ENCODE measurements at places on chromosomes 13 and 19.

GRCh38 chr19:12703046-12703445, 6.6 kb upstream of the FBXW9 start:
- no peak for DNase-seq

GRCh38 chr13:113187263-113187669, 21.2 kb downstream of the PCID2 start:
- peak; percentile 74 for DNase-seq

DNA sequence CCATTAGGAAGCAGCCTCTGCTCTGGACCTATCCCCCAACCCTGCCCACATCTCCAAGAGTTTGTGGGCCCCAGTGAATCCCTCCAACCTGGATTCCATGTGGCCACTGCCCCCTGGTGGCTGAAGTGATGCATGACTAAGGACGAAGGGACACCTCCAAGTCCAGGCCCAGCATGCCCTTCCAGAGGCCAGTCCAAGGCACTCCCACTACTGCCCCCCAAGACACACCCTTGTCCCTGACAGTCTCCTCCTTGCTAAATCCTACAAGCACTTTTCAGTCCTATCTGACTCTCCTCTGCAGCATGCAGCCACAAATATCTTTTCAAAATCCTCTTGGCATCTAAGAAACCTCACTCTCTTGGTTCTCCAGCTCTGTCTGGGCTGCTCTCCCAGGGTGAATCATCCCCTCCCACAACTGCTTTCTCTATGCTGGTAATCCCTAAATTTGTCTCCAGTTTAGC, 33.0 kb downstream of the DEDD2 start:
- DNase-seq: peak; percentile 72

DNA sequence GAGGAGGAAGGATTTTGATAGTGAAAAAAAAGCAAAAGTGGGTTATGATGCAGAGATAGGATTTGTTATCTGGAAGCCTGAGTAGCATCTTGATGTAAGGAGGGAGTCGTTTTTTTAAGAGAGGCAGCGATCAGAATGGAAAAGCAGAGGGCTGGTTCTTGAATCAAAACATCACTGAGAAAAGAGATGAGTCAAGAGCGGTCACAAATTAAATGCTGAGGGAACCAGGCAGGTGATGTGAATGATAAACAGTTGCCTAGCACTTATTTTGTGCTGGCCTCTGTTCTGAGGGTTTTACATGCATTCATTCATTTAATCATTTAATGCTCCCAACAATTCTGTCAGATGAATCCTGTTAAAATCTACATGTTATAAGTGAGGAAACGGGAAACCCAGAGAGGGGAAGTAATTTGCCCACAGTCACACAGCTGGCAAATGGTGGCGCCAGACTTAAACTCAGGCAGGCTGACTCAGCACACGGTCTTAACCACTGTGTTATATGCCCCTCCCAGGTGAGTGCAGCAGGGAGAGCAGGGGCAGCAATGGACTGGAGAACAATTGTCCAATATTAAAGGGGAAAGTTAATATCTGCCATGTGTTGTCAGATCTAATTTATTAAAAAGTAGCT, 21.4 kb downstream of the SIGLECL1 start:
- peak; percentile 53 for DNase-seq

- no peak for DNase-seq
Measured at GRCh38 chr13:100521851-100522617, 66.6 kb downstream of the GGACT start.

DNA sequence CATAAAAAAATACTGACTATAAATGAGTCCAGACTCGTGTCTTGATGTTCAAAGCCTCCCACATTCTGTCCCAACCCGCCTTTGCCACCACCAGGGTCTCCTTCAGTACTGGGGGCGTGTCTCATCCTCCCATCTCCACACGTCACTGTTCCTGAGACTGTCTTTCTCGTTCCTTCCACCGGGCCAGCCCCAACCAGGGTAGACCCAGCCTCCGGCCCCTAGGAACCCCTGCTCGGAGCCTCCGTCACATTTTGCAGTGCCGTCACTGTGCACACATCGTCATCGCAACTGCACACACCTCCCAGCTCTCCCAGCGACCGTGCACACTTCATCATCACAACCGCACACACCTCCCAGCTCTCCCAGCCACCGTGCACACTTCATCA, 73.4 kb downstream of the SPACA7 start:
- DNase-seq: no peak

GRCh38 chr13:105441051-105441750, 1094.3 kb downstream of the EFNB2 start:
- DNase-seq: no peak

- DNase-seq: no peak
Measured at GRCh38 chr13:50026788-50027473, 11.7 kb downstream of the KCNRG start.

- DNase-seq: peak; percentile 61
Measured at GRCh38 chr19:1089891-1090290, 5.3 kb downstream of the POLR2E start.

Measured in CD14-positive monocyte (primary cell).